ENCODE measurements at places on chromosomes 16 and 17.

GRCh38 chr17:51029142-51029541 is 91.5 kb downstream of the SPAG9 start:
- no peak for DNase-seq

DNA sequence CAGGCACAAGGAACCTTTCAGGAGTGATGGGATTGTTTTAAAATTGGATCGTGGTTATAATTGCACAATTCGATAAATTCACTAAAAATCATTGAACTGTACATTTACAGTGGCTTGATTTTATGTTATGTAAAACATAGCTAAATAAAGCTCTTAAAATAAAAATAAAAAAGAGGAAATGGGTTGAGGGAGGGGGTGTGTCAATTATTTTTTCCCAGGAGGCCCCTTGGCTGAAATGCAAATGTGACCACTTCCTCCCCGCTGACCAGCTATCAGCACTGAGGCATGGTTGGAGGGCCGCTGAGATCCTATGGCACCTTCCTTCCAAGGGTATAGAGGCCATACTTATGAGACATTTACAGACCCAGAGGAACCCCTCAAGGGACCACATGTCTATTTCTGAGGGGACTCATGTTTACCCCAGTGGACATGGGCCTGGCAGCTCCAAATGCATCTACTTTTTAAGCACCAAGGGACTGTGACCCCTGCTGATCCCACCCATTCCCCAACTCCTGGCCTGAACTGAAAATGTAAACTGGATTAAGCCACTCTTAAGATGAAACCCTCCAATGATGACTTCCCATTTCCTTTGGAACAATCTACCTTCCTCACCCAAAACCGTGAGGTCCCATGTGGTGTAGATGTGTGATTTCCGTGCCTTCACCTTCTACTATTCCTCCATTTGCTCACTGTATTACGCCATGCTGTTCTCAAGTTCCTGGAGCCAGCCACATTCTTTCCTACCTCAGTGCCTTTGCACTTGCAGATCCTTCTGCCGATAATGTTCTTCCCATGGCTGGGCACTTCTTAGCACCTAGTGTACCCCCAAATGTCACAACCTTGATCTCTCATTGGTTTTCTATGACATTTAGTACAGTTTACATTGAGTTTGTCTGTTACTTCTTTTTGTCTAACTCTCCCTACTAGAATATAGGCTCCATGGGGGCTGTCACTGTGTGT is 2.8 kb upstream of the IL21R start:
- DNase-seq = no peak

DNA sequence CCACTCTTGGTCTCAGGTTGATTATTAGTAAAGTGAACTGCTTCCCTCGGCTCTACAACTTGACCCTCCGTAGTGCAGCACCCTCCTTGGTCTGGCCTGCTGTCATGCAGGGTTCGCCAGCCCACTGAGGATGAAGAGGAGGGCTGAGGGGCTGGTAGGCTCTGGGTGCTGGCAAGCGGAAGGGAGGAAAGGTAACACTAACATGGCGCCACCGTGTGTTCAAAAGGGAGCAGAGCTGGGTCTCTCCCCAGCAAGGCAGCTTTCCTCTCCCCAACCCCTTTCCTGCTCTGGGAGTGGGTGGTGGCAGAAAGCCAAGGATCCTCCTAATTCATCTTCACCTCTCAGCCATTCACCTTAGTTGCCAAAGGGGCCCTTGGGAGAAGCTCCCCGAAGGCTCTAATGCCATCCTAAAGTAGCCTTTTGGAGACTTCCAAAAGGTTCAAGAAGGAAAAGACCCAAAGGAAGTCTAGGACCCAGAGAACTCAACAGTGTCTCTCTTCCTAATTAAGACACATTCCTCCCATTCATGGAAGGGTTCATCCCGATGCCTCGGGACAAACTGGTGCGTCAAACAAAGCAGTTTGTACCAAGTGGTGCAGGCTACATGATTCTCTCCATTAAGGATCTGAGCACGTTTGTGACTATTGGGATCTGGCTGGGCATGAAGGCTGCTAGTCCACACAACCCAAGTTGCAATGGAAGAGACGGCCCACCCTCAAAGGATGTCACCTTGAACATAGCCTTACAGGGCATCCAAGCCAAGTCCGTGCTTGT is 90.8 kb upstream of the TOB1 start:
- peak; percentile 57 for DNase-seq

- DNase-seq = no peak
Observed at GRCh38 chr16:89192956-89193575, 7.3 kb downstream of the SLC22A31 start.

- DNase-seq = no peak
Observed at GRCh38 chr16:50733468-50733867, 8.4 kb upstream of the CYLD start.

GRCh38 chr16:10970065-10970464 is 25.7 kb downstream of the CLEC16A start:
- DNase-seq = no peak

DNA sequence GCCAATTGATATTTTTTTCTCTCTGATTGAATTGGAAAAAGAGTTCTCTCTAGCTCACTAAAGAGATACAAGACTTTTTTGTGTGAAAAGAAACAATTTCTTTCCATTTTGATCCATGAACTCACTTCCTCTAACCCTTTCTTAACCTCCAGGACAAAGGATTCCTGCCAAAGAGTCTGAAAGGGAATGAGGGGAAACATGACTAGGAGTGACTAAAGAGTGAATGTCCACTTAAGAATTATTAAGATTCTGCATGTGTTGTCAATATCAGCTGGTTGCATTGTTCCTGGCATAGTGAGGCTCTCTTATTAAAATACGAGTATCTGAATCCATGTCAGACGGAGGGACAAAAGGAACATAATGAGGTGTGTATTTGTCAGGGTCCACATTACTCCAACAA is 344.7 kb downstream of the GRIN2A start:
- DNase-seq = no peak

DNA sequence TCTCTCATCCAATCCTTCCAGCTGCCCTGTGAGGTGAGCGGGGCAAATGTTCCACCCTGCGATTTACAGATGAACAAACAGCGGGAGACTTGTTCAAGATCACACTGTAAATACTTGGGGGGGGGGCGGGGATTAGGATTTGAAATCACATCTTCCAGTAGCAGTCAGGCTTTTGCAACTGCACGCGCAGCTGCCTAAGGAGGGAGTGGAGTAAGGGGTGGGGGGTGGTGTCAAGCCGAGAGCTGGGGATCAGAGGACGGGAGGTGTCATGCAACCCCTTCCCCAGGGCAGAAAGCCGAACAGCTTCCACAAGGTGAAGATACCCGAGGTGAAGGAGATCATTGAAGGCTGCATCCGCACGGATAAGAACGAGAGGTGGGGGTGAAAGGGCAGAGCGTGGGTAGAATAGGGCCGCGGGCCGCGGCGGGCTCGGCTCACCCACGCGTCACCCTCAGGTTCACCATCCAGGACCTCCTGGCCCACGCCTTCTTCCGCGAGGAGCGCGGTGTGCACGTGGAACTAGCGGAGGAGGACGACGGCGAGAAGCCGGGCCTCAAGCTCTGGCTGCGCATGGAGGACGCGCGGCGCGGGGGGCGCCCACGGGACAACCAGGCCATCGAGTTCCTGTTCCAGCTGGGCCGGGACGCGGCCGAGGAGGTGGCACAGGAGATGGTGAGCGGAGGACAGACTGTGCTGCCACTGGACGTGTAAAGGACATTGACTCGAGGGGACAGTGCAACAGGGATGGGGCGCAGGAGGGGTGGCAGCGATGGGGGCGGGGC is 4.6 kb downstream of the WNK4 start:
- no peak for DNase-seq

All from T follicular helper cell (primary cell).